ENCODE measurements at places on chromosomes 5 and 9. TPM values are rescaled to one million over a fixed set of nuclear protein-coding genes. Genes with fewer than 3 reads are reported as not detected.

DNA sequence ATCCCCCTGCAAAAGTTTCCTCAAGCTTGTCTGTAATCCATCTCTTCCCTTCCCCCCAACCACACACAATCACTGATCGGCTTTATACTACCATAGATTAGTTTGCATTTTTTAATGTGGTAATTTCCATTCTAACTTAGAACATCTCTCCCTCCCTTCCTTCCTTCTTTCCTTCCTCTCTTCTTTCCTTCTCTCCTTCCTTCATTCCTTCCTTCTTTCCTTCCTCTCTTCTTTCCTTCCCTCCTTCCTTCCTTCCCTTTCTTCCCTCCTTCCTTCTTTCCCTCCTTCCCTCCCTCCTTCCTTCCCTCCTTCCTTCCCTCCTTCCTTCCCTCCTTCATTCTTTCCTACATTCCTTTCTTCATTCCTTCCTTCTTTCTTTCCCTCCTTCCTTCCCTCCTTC lies 166.2 kb upstream of the MSX2 start:
- DNase-seq: no peak

The PTGES gene
- polyA plus RNA-seq: 8.8 TPM

DNA sequence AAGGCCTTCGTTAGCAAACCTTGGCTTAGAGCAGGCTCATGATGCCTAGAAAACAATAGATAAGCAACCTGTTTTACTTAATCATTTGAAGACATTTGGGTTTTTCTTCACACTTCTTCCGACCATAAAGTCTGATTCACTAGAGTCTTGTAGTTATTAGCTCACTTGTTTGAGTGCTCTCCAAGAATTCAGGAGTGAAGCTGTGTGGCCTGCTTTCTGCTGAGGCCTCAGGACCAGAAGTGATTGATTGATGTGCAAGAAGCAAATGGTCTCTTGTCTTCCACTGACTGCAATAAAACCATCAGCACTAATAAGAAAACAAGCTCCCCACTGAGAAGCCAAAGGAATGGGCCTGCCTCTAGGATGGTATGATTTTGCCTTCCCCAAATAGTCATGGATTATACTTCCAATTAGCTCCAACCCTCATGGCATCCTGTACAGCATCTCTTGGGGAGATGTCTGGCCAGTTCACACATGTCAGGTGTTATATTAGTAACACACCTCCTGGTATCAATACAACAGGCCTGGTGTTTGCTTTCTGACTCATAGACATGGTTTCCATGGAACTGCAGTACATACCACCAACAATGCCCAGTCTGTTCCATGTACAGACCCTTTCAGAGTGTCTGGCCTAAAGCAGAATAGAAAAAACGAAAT lies 317.6 kb downstream of the CWC27 start:
- DNase-seq: no peak

The PCDHGB1 gene
- polyA plus RNA-seq: 0.68 TPM

The TRIM7 gene
- 13.6 TPM for polyA plus RNA-seq

Data from muscle of leg (tissue), 16 donors.